T-helper 2 cell (primary cell): ENCODE measurements at places on chromosomes 12 and 14.
A peak's percentile ranks its signal among the peaks of the same experiment; 100 is the strongest.

DNA sequence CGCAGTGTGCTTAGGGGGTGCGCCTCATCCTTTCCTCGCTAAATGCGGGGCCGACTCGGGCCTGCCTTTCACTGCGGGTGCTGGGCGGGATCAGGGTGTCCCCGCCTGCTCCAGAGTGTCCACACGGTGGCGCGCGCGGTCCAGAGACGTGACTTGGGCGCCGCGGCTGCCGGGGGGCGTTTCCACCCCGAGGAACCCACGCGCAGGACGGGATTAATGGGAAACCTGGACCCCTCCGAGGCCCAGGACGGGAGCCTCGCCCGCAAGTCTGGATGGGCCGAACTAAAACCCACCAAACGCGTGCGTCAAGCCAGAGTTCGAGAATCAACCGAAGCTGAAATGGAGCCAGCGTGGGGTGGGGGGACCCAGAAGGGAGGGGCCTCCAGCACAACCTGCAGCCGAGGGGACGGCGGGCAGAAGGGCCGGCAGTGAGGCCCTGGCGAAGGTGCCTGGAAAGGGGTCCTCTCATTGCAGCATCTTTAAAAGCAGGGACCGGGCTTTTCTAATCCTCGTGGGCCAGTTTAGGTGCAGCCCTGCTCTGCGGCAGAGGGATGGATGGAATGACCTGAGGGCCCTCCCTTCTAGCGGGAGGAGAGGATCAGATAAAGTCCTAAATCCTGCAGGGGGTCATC, 93.3 kb downstream of the NINJ2 start:
- DNase-seq: peak; percentile 80

- DNase-seq: no peak
Observed at GRCh38 chr14:77045238-77046162, 17.0 kb upstream of the IRF2BPL start.

- DNase-seq: no peak
Observed at GRCh38 chr12:20477255-20477654, 108.9 kb downstream of the PDE3A start.

DNA sequence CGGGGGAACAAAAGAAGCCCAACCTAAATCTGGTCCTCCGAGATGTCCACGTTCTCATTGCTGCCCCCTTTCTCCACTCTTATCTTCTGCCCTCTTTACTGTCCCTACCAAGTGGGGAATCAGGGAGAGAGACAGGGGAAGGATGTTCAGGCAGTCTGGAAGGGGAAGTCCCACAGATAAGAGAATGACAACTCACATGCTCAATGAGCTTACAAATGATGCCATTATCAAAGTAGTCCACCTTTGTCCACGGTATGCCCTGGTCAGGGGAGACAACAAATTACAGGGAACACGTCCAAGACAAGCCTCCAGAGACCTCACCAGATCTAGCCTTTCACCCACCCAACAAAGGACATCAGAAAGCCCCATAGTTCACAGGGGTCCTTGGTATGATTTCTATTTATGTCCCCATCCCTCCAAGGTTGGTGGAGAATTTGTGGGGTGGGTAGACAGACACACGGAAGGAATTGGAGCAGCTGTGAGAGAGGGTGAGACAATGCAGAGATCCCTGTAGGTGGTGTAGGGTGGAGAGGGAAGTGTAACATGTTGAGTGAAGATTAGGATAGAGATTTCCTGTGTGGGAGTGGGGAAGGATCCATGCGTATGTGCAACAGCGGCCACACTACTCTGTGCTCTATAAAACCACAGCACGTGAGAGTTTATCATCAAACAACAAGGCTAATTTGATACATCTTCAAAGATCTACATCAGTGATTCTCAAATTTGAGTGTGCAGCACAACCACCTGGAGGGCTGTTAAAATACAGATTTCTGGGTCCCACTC, 10.7 kb downstream of the MYO1A start:
- no peak for DNase-seq

- no peak for DNase-seq
Observed at GRCh38 chr12:65868133-65868705, 43.9 kb downstream of the HMGA2 start.

GRCh38 chr12:117034249-117034648, 65.0 kb downstream of the TESC start:
- no peak for DNase-seq

DNA sequence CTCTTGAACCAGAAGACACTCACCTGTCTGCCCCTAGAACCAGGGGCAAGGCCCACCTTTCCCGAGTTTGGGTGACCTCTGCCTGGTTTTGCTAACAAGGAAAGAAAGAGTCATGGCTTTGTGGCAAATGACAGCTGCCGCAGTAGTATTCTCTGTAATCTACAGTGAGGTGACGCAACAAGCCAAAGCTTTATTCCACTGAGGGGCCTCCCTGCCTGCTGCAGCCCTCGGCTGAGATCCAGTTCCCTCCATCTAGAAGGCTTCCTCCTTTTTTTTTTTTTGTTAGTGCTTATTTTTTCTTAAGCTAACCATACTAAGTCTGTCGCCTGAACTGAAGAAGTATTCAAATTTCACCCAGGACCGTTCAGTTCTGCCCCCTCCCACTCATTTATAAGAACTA, 142.3 kb upstream of the TMCC3 start:
- no peak for DNase-seq

GRCh38 chr12:63093711-63094110, 57.3 kb downstream of the AVPR1A start:
- DNase-seq: no peak

DNA sequence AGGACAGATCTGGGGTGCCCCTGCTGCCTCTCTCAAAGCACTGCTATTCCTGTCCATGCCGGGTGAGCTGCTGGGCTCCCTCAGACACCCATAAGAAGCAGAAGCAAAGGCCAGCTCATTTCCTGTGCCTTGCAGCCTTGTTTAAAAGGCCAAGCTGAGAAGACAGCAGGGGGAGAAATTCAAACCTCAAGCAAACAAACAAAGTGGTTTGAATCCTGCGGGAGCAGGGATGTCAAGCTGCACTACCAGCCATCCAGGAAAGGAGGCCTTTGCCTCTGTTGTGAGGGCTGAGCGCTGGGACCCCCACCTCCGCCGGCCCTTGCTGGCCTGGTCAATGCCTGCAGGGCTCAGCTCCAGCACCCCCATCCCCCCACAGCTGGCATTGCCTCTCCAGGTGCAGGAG, 176.5 kb downstream of the PIWIL1 start:
- no peak for DNase-seq

- DNase-seq: peak; percentile 20
Observed at GRCh38 chr12:131808744-131809371, 19.3 kb upstream of the MMP17 start.

GRCh38 chr12:56670836-56671235, 17.2 kb downstream of the PTGES3 start:
- no peak for DNase-seq

- no peak for DNase-seq
Observed at GRCh38 chr12:131223791-131224225, 270.1 kb downstream of the ADGRD1 start.

DNA sequence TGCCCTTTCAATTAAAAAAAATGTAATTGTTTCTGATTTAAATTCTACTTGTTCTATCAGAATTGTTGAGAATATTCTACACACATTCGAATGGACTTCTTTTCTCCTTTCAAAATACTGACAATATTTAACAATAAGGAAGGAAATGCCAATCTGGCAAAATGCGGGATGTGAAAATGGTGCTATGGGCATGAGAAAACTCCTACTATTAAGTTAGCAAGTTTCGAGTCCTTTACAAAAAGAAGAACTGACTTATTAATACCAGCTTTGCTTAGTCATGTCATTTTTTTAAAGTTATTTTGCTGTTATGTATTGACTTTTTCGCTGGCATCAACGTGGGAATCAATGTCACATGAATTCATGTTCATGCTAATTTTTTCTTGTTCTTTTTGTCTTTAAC, 31.7 kb upstream of the ARL1 start:
- no peak for DNase-seq

- no peak for DNase-seq
Observed at GRCh38 chr12:114812858-114813761, 129.1 kb upstream of the TBX3 start.

DNA sequence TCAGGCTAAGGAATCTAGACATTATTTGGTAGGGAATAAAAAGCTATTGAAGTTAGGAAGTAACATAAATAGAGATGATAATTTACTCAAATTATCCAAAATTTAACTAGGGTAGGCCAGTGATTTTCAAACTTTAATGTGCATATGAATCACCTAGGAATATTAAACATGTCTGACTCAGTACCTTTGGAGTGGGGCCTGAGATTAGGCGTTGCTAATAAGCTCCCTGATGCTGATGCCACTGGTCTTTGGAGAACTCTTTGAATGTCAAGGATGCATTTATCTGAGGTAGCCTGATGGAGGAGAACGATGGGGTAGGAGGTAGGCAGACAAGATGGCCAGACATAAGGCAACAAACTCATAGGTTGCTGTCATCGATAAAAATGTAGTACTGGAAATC, 33.2 kb downstream of the EFCAB11 start:
- no peak for DNase-seq

DNA sequence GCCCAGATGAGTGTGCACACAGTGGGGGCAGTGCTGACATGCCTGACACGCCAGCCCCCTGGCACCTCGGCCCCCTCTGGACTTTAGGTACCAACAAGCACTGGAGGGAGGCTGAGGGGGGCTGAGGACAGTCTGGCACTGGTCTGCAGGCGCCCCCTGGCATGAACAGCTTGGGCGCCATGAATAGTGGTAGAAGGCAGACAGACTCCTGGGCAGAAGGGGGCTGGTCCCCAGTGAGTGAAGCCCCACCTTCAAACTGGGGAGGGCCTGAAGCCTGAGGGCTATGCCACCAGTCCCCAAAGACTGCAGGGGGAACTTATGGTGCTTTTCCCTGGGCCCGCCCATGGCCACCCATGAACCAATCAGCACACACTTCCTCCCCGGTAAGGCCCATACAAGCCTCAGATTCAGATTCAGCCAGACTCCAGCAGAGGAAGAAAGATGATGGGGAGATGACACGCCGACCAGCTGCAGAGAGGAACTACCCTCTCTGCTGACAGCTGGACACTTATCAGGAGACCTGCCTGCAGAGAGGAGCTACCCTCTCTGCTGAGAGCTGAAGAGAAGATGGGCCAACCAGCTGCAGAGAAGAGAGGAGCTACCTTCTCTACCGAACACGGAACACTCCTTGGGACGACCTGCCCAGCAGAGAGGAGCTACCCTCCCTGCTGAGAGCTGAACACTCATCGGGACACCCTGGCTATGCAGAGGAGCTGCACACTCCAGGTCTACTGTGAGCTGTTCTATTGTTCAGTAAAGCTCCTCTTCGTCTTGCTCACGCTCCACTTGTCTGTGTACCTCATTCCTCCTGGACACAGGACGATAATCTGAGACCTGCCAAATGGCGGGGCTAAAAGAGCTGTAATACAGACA, 324.5 kb downstream of the PCNX1 start:
- no peak for DNase-seq

GRCh38 chr14:89654998-89655397, 238.0 kb upstream of the FOXN3 start:
- DNase-seq: no peak

- DNase-seq: no peak
Observed at GRCh38 chr12:12086362-12086761, 15.6 kb downstream of the BCL2L14 start.

DNA sequence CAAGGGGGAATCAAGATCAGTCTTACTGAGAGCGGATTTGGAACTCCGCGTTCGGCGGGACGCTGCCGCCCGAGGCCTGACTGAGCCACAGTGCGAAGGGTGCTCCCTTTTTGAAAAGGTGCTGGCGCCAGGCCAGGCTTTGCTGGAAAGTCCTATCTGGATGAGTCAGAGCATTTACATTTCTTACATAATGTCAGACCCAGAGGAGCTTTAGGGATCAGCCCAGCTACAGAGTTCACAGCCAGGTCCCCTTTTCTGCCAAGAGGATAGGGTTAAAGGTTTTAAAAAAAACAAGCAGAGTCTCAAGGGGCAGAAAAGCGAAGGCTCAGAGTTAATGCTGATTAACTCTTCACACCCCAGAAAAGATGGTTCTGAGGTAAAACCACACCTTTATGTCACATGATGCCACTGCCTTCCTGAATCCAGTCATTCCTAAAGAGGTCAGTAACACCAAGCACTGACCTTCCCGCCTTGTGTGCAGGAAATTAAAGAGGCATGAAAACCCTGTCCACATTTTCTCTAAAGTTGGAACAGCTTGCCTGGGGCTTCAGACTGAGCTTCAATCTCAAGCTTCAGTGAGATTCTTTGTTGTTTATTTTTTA, 11.7 kb upstream of the FBXL14 start:
- DNase-seq: peak; percentile 63

DNA sequence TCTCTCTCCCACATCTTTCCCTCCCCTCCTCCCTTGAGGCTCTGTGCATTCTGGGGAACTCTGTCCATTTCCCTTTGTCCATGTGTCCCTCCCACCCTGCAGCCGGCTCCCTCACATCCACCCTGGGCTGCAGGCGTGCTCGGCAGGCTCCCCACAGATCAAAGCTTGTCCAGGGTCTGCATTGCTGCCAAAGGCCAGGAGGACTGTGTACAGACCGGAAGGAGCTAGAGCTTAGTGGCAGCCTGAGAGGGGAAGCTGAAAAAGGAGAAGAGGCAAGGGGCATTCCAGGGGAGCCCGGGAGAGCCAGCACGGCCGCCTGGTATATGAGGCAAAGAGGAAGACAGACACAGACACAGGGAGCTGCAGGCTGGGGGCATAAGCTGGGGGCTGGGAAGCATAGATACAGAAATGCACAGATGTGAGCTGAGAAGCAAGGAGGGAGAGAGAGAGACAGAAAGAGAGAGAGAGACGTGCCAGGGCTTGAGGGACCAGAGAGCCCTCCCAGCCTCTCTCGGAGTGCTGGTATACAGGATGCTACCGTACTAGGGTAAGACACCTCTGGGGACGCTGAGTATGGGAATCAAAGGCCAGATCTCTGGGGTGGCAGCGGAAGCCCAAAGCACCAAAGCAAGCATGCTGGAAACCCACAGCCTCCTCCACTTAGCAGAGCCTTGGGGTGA, 3.3 kb downstream of the CD4 start:
- DNase-seq: peak; percentile 80

DNA sequence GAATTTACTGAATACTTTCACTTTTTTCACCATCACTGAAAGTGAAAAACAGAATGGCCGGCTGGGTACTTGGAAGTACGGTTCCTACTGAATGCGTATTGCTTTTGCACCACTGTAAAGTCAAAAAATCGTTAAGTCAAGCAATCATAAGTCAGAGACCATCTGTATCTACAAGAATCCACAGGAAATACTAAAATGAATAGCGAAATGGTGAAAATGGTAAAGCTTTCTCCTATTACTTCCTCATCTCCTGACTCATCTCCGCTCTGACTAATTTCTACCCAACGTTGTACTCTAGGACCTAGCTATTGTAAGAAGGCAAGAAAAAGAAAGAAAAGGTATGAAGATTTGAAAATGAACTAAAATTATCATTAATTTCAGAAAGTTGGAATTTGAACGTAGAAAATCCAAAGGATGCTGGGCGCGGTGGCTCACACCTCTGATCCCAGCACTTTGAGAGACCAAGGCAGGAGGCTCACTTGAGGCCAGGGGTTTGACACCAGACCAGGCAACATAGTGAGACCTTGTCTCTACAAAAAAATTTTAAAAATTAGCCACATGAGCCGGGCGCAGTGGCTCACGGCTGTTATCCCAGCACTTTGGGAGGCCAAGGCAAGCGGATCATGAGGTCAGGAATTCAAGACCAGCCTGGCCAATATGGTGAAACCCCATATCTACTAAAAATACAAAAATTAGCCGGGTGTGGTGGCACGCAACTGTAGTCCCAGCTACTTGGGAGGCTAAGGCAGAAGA, 5.3 kb upstream of the CDCA4 start:
- peak; percentile 92 for DNase-seq
